ENCODE measurements at places on chromosomes 4 and X. TPM values are rescaled to one million over a fixed set of nuclear protein-coding genes. Genes with fewer than 3 reads are reported as not detected.

GRCh38 chr4:5568931-5569330, 139.4 kb downstream of the EVC2 start:
- no peak for DNase-seq

DNA sequence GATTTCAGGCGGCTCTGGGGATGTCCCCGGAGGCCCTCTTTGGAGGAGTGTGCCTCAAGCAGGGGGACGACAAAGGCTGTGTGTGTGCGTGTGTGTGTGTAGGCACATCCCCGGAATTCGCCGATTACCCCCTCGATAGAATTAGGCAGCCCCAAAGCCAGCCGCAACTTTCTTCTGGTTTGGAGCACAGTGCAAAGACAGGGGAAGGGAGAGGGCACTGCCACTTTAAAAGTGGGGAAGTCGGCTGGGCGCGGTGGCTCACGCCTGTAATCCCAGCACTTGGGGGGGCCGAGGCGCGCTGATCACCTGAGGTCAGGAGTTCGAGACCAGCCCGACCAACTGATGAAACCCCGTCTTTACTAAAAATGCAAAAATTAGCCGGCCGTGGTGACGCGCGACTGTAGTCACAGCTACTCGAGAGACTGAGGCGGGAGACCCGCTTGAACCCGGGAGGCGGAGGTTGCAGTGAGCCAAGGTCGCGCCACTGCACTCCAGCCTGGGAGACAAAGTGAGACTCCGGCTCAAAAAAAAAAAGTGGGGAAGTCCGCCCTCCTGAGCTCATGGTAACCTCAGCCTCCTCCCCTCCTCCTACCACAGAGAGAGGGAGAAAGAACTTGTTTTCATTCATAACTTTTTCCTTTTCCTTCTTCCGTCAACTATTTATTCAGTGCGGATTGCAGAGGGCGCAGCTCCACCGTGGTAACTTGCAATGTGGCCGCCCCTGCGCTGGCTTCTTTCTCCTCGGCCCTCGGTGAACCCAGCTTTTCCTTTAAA, 2.4 kb downstream of the SPRY1 start:
- DNase-seq = peak; percentile 82

DNA sequence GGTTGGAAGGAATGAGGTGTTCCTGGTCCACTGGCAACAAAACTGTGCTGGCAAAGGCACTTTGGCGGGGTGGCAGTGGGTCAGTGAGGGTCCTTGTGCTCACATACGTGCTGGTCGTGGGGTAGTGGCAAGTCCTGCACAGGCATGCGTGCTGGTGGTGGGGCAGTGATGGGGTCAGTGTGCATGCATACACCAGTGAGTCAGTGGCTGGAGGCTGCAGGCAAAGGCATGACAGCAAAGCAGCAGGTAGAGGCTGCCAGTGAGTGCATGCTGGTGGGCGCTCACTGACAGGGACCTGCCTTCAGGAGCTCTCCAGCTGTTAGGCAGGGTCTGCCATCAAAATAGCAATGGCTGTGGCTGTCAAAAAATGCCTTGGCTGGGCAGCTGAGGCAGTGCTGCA, 42.1 kb downstream of the TMPRSS11E start:
- DNase-seq = no peak

- DNase-seq = no peak
These were observed 16.4 kb downstream of the FAT4 start for GRCh38 chr4:125331116-125331515.

DNA sequence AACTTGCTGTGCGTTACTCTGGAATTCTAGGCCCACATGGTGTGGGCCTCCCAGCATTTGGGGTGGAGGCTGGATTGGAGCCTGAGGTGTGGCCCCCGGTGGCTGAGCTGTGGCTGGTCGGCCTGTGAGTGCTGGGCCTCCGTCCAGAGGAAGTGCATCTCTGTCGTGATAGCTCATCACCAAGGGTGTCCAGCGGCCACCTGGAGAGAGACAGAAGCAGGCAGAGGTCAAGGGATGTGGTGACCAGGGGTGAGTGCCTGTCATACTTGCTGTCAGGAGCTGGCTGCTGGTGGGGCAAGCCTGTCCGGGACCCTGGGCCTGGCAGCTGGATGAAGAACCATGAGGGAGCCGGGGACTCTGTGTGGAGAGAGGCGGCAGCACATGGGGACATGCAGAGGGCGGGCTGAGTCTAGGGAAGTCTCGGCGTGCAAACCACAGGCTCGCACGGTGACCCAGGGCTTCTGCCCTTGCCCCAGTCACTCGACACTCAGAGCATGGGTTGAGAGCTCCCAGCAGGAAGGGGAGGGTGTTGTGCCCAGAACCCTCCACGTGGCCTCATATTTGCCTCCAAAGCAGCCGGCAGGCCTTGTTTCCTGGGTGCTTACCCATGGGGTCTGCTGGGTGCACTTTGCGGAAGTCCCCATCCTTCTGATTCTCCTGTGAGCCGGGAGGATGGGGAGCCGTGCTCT, 6.2 kb downstream of the SORCS2 start:
- DNase-seq = no peak

DNA sequence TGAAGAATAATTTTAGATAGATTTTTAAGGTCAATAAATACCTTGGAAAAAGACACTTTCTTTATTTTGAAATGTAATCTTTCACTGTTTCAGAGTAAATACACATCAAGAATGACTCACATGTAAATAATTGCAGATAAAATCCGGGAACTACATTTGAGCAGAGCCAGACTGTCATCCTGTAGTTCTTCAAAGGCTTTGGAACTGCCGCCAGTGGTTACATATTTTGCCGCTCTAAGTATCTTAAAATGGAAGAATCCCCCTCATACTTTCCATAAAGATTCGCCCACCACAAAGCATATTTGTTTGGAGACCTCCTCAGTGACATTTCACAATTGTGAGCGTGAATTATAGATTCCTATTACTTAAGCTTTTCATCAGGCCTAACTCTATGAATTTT, 607.8 kb upstream of the ZFP42 start:
- no peak for DNase-seq

The EDA2R gene
- polyA plus RNA-seq = 6.3 TPM

The CENPVL2 gene
- not detected for polyA plus RNA-seq

Measured in muscle of back (tissue), 13 donors.